NCI-H524 treated with DMSO at 0.1 percent for 48 hours (cell line): ENCODE measurements at places on chromosomes 3 and 15.

GRCh38 chr3:61066800-61067199 is 184.5 kb downstream of the FHIT start:
- no peak for DNase-seq

- no peak for DNase-seq
These were observed 63.4 kb upstream of the ADAMTS17 start for GRCh38 chr15:100405179-100405578.

DNA sequence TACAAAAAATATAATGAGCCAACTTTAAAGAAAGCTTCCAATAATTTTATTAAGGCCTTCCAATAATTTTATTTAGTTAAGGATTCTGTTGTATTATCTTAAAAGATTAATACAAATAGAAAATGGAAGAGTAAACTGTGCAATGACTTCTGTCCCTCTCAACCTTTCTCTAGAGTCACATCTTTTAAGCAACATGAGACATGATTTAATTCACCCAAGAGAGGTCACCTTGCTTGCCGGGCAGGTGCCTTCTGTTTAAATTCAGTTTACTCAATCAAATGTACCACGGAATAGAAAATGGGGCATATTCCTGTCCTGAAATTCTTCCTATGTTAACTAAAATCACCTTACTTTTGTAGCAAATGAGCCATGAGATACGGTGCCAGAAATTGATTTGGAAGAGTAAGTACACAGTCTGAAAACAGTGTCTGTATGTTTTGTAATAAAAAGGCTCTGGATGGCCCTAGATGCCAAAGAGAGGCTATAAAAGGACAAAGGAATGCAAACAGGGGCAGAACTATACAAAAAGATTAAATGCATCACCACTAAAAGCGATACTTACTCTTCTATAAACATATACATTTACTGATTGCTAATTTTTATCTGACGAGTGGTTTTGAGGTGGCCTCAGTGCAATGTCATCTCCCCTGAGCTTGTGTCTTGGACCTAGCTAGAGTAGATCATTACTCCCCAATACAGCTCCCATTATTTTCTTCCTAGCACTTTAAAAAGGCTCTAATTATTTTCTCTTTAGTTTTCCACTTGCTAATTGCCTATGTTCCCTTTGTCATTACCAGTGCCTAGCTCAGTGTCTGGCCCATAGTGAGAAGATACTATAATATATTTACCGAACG is 134.0 kb downstream of the FHIT start:
- no peak for DNase-seq

DNA sequence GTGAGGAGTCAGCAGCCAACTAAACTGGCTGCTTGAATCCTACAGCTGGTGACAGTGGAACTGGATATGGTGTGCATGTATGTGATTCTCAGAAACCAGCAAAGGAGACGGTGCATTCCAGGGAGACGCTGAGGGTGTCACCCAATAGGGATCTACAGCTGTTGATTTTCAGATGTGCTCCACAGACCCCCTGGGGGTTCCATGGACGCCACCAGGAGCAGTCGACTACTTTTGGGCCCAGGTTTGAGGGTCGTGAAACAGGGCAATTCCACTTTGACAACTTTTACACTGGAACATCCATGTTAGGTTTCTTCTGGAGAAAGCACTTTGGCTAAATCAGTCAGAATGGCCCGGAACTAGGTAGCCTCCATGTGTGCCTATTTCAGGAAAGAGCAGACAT is 71.5 kb upstream of the MEX3B start:
- no peak for DNase-seq

- no peak for DNase-seq
These were observed 253.1 kb downstream of the CGGBP1 start for GRCh38 chr3:87805670-87806069.

- no peak for DNase-seq
These were observed 3.6 kb downstream of the HGD start for GRCh38 chr3:120678331-120678947.

DNA sequence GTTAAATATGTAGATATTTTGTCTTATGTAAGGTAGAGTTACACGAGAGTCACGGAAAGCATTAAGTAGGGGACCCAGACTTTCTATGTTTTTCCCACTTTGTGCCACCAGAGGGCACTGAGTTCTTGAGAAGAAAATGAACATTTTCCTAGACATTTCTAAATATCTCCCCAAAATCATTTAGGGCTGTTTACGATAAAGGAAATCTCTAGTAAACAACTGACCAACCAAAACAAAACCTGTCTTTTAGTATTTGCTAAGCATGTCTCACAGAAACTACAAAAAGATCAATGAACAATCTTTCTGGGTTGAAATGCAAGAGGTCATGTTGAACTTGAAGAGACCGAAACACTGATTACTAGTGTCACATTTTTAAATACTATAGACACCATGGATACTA is 16.1 kb downstream of the POU1F1 start:
- no peak for DNase-seq

- DNase-seq: no peak
These were observed 7.4 kb upstream of the CCK start for GRCh38 chr3:42273361-42273760.

DNA sequence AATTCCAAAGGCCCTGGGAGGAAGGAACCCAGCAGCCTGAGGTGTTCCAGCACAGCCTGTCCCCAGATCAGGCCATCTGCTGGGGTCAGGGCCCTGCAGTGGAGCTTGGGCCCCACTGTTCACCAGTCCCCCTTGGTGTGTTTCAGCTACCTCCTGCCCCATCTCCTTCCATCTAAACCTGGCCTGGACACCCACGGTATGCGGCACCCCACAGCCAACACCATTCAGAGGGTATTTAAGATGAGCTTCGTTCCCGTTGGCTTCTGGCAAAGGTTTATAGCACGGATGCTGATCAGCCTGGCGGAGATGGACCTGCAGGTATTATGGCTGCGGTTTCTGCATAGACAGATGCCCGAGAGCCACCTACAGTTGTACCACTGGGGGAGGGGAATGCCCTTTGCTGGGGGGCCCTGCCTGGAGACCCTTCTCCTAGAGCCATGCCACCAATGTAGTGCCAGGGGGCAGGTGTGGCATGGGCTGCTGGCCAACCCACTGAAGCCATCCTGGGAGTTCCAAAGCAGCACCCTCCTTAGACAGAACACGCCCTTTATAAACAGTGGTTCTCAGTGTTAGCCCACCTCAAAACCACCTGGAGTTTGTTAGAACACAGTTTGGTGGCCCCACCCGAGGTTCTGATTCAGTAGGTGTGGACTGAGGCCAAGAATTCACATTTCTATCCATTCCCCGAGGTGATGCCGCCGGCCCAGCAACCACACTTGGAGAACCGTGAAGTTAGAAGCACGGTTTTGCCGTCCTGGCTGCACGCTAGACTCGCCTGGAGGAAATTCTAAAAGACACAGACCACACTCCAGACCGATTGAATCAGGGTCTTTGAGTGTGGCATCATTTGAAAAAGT is 126.9 kb downstream of the LRRK1 start:
- no peak for DNase-seq
